ENCODE measurements at places on chromosomes 11 and 22.

- DNase-seq, result no peak
These were observed 8.3 kb upstream of the SSTR3 start for GRCh38 chr22:37220543-37220981.

DNA sequence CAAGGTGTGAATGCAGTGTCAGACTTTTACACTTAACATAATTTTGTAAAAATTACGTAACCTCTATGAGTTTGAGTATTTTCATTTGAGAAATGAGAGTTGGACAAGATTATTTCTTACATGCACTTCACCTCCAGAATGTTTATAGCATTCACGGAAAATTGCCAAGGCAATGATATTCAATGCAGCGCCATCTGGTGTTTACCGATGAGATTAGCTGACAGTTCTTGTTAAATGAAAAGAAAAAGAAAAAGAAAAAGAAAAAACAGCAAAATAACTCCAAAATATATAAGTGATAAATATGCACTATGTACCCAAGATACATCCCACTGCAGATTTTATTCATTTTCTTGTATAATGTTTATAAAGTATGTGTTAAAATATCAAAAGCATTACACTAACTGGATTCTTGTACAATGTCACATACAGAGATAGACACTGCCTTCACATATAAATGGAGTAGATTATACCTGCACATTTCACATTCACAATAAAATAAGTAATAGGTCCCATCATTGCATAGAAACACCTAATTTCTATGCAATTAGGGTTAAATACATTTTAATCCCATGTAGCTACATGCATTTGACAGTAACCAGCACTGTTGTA, 976.3 kb upstream of the FAT3 start:
- DNase-seq, result peak; percentile 75

GRCh38 chr11:12295943-12296342, 81.4 kb upstream of the PARVA start:
- DNase-seq, result no peak

DNA sequence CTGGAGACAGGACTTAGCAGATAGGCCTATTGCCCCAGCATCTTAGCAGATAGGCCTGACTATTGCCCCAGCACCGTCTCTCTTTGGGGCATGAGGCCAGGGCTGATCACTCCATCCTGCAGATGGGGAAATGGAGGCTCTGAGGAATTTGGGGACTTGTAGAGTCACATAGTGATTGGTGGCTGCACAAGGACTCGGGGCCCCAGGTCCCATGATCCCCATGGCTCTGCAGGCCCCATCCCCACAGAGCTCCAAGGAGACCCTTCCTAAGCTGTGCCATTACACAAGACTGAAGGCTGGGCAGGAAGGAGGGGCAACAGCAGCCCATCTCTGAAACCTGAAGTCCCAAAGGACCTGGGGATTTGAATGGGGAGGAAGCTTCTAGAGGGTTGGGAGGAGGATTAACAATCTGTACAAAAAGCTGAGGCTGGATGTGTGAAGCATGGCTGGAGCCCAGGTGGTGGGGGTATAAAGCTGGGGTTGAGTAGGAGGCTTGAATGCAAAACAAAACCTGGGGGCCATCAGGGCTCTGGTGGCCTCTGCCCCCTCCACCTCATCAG, 1.6 kb downstream of the ARAP1 start:
- DNase-seq, result no peak

DNA sequence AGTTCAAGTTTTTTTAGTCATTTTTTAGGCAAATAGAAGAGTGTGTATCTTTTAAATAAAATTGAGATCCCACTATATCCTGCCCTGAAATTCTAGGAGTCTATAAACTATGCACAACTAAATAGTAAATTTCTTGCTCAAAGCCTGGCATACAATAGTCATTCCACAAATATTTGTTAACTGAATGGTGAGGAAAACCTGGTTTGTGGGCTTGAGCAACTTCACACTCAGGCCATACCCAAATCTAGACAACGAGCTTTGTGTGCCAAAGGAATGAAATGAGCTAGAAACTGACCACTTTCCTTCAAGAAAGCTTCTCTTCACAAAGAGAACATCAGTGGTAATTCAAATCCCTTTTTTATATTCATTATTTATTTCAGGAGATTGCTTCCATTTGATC, 39.6 kb upstream of the AMOTL1 start:
- no peak for DNase-seq

DNA sequence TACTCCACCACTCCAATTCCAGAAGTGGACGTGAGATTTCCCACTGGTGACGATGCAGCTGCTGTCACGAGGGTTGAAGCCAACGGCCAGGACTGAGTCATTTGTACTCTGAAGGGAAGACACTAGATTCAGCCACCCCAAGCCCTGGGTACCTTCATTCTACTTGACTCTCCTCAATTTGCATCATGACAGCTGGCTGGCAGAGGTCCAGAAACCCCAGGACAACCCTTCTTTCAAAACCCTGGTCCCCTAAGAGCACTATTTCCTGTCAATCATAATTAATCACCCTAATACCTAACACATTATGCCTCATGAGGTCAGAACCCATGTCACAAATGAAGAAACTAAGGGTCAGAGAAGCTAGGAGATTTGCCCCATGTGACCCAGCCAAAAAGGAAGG, 4.9 kb downstream of the EML3 start:
- DNase-seq, result no peak

DNA sequence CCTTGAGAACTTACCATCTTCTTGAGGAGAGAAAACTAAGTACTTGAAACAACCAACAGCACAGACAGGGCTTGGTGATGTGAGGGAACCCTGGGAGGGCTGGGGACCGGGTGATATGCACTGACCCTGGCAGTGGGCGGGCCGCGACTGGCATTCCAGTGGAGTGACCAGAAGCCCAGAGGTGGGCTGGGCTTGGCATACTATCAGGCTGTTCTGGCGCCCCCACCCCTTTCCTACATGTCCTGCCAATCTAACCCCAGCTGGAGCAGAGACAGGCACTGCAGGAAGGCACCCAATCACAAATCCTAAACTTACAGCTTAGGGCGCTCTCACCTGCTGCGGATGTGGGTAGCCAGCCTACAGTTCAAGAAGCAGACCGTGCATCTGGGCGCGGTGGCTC, 54.0 kb upstream of the GCAT start:
- DNase-seq, result no peak

DNA sequence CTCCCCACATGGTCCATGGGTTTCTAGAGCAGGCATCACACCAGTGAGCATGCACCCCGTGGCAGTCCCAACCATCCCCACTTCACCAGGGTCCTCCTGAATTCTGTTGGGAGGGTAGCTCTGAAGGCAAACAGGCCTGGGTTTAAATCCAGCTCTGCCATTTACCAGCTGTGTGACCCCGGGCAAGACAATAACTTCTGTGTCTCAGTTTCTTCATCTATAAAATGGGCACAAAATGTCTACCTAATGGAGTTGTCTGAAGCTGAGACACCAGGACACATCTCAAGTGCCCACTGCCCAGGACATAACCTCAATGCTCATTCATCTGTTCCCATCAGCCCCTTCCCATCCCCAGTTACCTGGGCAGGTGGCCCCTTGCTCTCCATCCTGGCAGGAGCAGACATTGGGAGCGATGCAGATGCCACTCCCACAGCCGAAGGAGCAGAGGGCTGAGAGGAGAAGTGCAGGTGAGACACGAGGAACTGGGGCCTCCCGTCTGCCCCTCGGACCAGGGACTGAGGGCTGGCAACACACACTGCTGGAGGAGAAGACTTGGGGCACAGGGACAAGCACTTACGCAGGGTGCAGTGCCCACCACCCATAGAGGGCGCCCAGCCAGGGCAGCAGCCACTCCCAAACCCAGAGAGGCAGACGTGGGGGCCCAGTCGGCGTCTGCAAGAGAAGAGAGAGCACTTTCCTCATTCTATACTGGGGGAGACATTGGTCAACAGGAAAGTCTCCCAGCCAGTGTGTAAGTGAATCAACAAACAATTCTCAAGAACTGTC, 4.0 kb downstream of the VWCE start:
- no peak for DNase-seq

GRCh38 chr11:64260147-64260708, 8.9 kb downstream of the PLCB3 start:
- no peak for DNase-seq

- no peak for DNase-seq
These were observed 3.6 kb upstream of the CSNK1E start for GRCh38 chr22:38320605-38321402.

DNA sequence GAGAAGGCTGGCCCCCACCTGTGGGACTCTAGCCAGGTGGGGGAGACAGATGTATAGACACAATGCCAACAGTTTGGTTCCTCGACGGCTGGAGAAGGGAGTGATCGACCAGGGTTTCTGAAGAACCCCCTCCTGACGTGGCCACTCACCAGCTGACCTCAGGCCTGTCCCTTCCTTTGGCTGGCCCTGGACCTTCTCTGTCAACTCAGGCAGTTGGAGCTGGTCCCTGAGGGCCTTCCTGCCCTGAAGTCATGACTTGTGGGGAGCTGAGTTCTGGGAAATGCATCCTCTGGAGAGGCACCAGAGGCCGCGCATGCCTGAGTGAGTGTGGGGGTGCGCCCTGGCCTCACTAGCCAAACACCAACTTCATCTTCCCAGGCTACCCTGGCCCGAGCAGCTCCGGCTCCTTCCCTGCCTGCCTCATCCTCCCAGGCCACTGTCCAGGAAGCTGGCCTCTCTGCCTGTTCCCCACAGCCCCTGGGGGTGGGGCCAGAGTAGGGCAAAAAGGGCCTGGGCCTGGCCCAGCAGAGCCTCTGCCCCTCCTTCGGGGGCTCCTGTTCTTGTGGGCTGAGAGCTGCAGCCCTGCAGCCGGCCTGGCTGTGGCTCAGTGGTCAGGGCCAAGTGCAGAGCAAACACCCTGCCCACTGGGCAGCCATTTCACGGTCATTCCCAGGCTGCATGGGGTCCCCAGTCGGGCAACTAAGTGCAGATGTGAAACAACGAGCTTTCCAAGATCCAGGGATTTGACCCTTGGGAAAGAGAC, 23.6 kb downstream of the TXN2 start:
- no peak for DNase-seq

GRCh38 chr11:12185106-12185690, 74.8 kb downstream of the MICAL2 start:
- DNase-seq, result no peak

DNA sequence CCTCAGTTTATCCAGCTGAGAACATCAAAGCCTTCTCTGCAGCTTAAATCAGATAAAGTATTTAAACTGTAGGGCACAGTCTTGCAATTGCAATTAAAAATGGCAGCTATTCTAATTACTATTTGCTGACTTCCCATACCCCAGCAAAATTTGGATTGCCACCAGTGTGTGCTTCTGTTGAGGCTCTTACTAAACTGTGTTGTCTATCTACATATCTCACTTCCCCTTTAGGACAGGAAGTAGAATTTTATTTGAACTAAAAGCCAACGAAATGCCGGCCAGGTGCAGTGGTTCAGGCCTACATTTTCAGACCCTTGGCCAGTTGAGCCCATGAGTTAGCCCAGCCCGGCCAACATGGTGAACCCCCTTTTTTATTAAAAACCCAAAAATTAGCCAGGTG, 7.1 kb downstream of the SAA4 start:
- DNase-seq, result no peak

DNA sequence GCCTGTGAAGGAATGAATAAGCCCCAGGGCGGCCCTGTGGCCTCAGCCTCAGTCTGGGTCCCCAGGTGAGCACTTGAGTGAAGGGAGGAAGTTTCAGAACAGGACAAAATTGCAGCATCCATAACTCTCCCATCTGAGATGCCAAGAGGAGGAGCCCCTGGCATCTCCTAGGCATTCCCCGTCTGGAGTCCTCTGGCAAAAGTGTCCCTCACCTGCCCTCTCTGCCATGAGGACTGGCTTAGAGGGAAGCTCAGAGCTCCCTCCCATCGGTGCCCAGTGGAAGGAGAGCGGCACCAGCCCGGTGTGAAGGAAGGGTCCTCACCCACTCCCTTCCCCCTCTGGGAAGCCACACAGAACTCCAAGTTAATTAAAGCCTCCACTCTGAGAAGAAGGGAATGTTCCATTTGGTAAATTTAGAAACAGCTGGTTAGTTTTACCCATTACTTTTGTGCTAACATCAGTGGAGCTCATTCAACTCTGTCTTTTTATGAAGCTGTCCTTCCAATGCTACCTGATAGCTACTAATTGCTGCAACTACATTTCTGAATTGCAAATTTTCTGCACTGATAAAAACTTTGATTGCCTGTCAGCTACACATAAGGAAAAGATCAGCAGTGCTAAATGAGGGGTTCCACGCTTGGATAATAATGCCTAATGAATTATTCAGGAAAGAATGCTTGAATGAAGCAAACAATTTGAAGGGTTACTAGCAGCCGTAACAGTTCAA, 123.3 kb upstream of the RCN1 start:
- DNase-seq, result peak; percentile 76

DNA sequence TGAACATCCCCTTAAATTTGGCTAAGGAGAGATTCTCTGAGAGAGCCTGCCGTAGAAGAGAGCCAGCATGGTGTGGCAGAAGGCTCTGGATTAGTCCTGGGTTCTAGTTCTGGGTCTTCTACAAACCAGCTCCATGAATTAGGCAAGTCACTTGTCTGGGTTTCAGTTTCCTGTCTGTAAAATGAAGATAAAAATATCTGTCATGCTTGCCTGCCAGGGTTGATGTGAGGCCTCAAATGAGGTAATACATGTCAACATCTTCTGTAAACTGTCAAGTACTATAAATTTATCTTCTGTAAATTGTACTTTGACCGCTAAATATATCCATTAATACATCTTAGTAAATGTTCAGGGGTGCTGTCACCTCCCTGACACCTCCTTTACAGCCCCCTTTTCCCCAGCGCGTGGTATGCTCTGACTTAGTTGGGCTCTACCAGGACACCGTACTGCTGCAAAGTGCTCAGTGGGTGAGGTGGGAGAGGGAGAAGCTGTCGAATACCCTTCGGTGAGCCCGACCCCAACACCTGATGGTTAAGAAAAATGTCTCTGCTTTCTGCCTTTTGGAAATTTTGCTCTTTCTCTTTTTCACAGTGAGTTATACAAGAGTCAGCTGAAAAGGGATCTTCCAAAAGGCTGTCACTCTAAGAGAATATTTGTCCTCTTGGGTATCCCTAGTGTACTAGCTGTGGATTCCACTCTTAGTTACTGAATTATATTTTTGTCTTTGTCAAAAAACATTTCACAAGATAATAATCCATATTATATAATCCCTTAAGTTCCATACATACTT, 15.0 kb downstream of the RBX1 start:
- no peak for DNase-seq

- no peak for DNase-seq
These were observed 28.0 kb downstream of the TPST2 start for GRCh38 chr22:26561756-26562417.

GRCh38 chr11:241634-242033, 4.9 kb downstream of the PSMD13 start:
- DNase-seq, result no peak

DNA sequence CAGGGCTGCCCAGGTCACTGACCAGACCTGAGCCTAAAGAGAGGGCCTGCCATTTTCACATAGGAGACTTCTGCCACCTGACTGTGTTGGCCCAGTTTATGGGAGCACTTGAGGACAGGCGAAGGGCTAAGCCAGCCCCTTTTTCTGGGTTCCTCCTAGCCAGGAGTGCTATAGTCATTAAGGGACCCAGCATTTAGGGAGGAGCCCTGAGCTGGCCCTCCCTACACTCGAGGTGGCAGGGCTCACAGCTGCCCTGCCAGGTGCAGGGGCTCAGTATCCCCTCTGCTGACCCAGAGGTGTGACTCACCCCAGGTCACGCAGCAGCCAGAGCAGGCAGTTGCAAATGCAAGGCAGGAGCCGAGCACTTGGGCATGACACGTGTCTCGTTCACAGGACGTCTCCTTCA, 86.3 kb upstream of the CRYBB3 start:
- DNase-seq, result no peak

- no peak for DNase-seq
These were observed 708 bp downstream of the SCO2 start for GRCh38 chr22:50524676-50525103.

Data from eye (tissue), 1 donor.